ENCODE measurements at places on chromosomes 3 and 15. TPM values are rescaled to one million over a fixed set of nuclear protein-coding genes. Genes with fewer than 3 reads are reported as not detected.

Gene GOLGA8J
- total RNA-seq = not detected

Gene CRYBG3
- 18.5 TPM for total RNA-seq

Gene P2RY12
- total RNA-seq = not detected

Gene FBXL22
- not detected for total RNA-seq

Gene RPL32
- 675 TPM for total RNA-seq

Gene C3orf20
- not detected for total RNA-seq

Gene MASP1
- 9.1 TPM for total RNA-seq

Gene SYNPR
- total RNA-seq = not detected

Gene PLAAT1
- total RNA-seq = not detected

Gene TGM5
- not detected for total RNA-seq

Gene ABI3BP
- 8.7 TPM for total RNA-seq

Gene HEXA
- 141 TPM for total RNA-seq

Gene AGTR1
- total RNA-seq = 3.1 TPM

Gene ZNF80
- total RNA-seq = not detected

Gene FAM43A
- total RNA-seq = 52.8 TPM

Gene PAQR9
- total RNA-seq = not detected

Gene C3orf85
- total RNA-seq = not detected

Gene NPAP1
- total RNA-seq = not detected

Gene ZNF502
- 3.6 TPM for total RNA-seq

Gene ASB14
- total RNA-seq = not detected

Gene TUSC7
- not detected for total RNA-seq

Gene TBL1XR1
- total RNA-seq = 132 TPM

Gene TMCO5A
- total RNA-seq = not detected

Gene CCDC80
- 572 TPM for total RNA-seq

Gene RARB
- 5.2 TPM for total RNA-seq

Gene CNBP
- 256 TPM for total RNA-seq

Gene MESP2
- total RNA-seq = not detected

Gene CLDN1
- 0.32 TPM for total RNA-seq

Gene ABHD2
- total RNA-seq = 22.6 TPM

Gene ATP8B4
- 0.49 TPM for total RNA-seq

Gene FRMD5
- total RNA-seq = 0.81 TPM

Gene FETUB
- total RNA-seq = not detected

Gene SPSB4
- not detected for total RNA-seq

Gene CLDN16
- total RNA-seq = not detected

Gene KAT2B
- 4.9 TPM for total RNA-seq

Gene LMAN1L
- total RNA-seq = not detected

Gene NANOGP8
- not detected for total RNA-seq

Gene DGKG
- 0.72 TPM for total RNA-seq

Gene ITGA11
- total RNA-seq = 30.9 TPM

Gene CAMK1
- 30.7 TPM for total RNA-seq

Gene INKA1
- 3.6 TPM for total RNA-seq

Gene PLEKHO2
- 27.1 TPM for total RNA-seq
